ENCODE measurements at places on chromosomes 5 and 9. TPM values are rescaled to one million over a fixed set of nuclear protein-coding genes. Genes with fewer than 3 reads are reported as not detected.

- no peak for DNase-seq
- no peak overlapping the region for H3K27ac ChIP-seq
- H3K4me3 ChIP-seq = no peak overlapping the region
- no peaks in the 10 kb centered on the region for H3K36me3 ChIP-seq
Measured at GRCh38 chr5:4862500-4862899, 277.6 kb upstream of the ADAMTS16 start.

GRCh38 chr9:13975611-13976290 is 338.2 kb downstream of the NFIB start:
- no peak for DNase-seq
- no peaks in the 10 kb centered on the region for H3K27me3 ChIP-seq

GRCh38 chr9:136482046-136482792 is 621 bp downstream of the SEC16A start:
- peaks cover 24% of the 10 kb centered on the region for H3K4me1 ChIP-seq
- H3K27me3 ChIP-seq = no peaks in the 10 kb centered on the region
- H3K4me3 ChIP-seq = peak overlapping the region; percentile 94
- DNase-seq = peak; percentile 50

- no peak overlapping the region for H3K4me3 ChIP-seq
- no peak overlapping the region for H3K27ac ChIP-seq
- H3K27me3 ChIP-seq = no peaks in the 10 kb centered on the region
- H3K4me1 ChIP-seq = peaks cover 8% of the 10 kb centered on the region
Measured at GRCh38 chr5:157100140-157100679, 8.6 kb downstream of the HAVCR2 start.

GRCh38 chr9:72363908-72364678 is 915 bp downstream of the ZFAND5 start:
- peaks cover 12% of the 10 kb centered on the region for H3K36me3 ChIP-seq
- peaks cover 50% of the 10 kb centered on the region for H3K4me1 ChIP-seq
- peak; percentile 64 for DNase-seq

DNA sequence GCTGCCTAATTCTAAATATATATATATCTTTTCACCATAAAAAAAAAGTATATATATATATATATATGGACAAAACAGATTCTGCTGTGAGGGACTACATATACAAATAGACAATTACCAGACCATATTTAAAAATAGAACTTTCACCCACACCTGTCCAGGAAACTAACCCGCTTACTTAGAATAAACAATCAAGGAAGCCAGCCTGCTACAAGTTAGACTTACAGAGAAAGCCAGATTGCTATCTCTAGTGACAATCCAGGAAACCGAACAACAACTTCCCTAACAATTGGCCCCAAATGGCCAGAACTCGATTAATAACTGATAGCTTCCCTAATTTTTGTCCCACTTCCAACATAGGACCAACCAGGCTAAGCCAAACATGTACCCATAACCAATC is 5.9 kb downstream of the GLDC start:
- peaks cover 30% of the 10 kb centered on the region for H3K27me3 ChIP-seq
- no peak overlapping the region for H3K4me3 ChIP-seq

- peak overlapping the region; percentile 56 for H3K27ac ChIP-seq
- H3K36me3 ChIP-seq = no peaks in the 10 kb centered on the region
- no peak for DNase-seq
- no peak overlapping the region for H3K4me3 ChIP-seq
- no peaks in the 10 kb centered on the region for H3K27me3 ChIP-seq
- H3K4me1 ChIP-seq = peaks cover 40% of the 10 kb centered on the region
Measured at GRCh38 chr5:140327589-140327988, 18.8 kb downstream of the HBEGF start.

- no peak for DNase-seq
- peaks cover 18% of the 10 kb centered on the region for H3K4me1 ChIP-seq
- H3K4me3 ChIP-seq = no peak overlapping the region
- H3K27me3 ChIP-seq = no peaks in the 10 kb centered on the region
Measured at GRCh38 chr5:31990081-31990650, 184.0 kb downstream of the GOLPH3 start.

DNA sequence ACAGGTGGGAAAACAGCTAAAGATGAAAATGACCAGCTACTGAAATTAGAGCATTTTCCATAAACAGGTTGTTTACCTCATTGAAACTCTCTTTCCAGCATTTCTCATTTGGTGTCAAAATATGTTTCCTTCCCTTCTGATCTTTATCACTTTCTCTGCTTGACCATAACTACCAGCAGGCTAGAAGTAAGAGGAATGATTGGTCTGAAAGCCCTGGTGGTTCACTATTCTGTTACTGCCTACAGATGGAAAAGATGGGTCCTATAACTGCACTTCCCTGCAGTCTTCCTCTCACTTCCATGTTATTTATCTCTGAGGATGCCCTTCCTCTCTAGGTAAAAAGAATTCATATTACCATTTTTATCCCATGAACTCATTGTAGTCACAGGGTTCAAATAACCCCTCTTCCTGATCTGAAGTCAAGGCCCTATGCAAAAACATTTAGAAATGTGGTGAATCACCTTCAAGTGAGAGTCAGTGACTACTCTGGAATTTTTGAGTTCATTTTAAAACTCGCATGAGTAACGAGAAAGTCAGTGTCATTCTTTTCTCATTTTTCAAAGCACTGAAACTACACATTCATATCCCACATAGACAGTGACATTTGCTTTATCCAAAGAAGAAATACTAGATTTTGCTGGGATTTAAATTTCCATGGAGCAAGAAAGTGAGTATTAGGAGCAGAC is 51.7 kb downstream of the ZNF474 start:
- peaks cover 36% of the 10 kb centered on the region for H3K4me1 ChIP-seq
- DNase-seq = no peak
- H3K4me3 ChIP-seq = no peak overlapping the region

DNA sequence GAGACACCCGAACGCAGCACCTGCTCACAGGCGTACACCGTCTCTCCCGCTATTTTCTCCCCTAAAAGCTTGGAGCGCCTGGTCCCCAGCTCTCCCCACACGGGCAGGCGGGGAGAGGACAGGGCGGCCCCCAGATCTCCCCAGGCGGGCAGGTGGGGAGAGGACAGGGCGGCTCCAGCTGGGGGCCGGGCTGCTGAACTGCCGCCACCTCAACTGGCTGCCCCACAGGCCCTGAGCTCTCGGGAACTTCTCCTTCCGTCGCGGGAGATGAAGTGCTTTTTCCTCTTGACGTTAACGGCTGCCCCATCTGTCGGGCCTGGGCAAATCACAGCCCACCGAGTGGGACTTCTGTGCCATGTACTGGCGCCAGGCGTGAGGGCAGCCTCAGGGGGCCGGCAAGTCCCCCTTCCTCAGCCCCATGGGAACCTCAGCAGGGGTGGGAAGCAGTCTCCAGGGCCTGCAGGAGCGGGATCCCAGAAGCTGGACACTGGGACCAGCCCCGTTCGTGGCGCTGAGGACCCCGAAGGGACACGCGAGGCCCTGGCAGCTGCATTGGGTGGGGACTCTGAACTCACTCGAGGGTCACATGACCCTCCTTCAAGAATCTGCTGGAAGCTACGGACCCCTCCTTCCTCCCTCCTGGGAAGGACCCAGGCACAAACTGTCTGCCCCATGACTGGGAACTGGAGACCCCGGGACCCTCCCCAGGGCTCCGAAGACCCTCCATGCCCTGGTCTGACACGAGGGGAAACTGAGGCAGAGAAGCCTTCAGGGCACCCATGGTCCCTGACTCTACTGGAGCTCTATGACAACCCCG is 5.7 kb upstream of the EGFL7 start:
- H3K4me3 ChIP-seq = no peak overlapping the region
- no peak for DNase-seq
- H3K27ac ChIP-seq = no peak overlapping the region

GRCh38 chr9:114507726-114508125 is 2.5 kb upstream of the WHRN start:
- DNase-seq = no peak
- peaks cover 30% of the 10 kb centered on the region for H3K27me3 ChIP-seq
- H3K27ac ChIP-seq = peak overlapping the region; percentile 44
- no peak overlapping the region for H3K4me3 ChIP-seq
- H3K36me3 ChIP-seq = no peaks in the 10 kb centered on the region

- no peaks in the 10 kb centered on the region for H3K27me3 ChIP-seq
- no peaks in the 10 kb centered on the region for H3K36me3 ChIP-seq
- peaks cover 29% of the 10 kb centered on the region for H3K4me1 ChIP-seq
- no peak overlapping the region for H3K27ac ChIP-seq
- DNase-seq = no peak
Measured at GRCh38 chr5:111138096-111138495, 45.9 kb downstream of the WDR36 start.

DNA sequence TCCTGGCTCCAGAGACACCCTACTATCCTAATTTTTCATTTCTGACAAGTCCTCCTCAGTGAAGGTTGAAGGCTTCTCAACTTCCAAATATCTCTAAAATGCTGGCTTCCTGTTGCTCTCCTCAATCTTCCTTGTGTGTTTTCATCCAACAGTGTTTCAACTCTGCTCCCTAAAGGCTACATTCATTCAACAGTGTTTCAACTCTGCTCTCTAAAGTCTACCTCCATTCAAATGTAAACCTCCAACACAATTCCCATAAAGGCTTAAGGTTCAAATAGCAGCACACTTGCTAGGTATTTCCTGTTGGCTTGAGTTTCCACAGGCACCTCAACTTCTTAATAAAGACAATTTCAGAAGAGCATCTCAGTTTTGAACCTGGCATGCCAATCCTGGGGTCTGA is 164.8 kb downstream of the HINT1 start:
- H3K36me3 ChIP-seq = no peaks in the 10 kb centered on the region
- H3K4me3 ChIP-seq = no peak overlapping the region
- H3K27me3 ChIP-seq = no peaks in the 10 kb centered on the region
- H3K27ac ChIP-seq = no peak overlapping the region
- DNase-seq = no peak

DNA sequence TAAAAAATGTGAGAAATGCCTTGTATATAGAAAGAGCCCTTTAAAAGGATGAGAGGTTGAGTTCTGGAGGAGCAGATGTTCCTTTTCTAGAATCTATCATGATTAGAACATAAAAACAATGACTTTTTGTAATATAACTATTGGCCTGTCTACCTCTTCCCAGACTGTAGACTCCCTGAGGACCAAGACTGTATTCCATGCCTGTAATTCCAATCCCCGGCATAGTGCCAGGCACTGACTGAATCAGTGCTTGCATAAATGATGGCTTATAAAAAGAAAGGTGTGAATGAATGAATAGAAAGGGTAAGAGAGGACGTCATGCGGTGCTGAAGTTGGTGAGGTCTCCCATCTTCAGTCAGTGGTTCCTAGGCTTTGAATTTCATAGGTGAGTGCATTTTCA is 92.6 kb upstream of the GDNF start:
- no peaks in the 10 kb centered on the region for H3K4me1 ChIP-seq
- H3K27me3 ChIP-seq = peaks cover 48% of the 10 kb centered on the region
- H3K27ac ChIP-seq = no peak overlapping the region
- DNase-seq = no peak
- H3K36me3 ChIP-seq = no peaks in the 10 kb centered on the region

DNA sequence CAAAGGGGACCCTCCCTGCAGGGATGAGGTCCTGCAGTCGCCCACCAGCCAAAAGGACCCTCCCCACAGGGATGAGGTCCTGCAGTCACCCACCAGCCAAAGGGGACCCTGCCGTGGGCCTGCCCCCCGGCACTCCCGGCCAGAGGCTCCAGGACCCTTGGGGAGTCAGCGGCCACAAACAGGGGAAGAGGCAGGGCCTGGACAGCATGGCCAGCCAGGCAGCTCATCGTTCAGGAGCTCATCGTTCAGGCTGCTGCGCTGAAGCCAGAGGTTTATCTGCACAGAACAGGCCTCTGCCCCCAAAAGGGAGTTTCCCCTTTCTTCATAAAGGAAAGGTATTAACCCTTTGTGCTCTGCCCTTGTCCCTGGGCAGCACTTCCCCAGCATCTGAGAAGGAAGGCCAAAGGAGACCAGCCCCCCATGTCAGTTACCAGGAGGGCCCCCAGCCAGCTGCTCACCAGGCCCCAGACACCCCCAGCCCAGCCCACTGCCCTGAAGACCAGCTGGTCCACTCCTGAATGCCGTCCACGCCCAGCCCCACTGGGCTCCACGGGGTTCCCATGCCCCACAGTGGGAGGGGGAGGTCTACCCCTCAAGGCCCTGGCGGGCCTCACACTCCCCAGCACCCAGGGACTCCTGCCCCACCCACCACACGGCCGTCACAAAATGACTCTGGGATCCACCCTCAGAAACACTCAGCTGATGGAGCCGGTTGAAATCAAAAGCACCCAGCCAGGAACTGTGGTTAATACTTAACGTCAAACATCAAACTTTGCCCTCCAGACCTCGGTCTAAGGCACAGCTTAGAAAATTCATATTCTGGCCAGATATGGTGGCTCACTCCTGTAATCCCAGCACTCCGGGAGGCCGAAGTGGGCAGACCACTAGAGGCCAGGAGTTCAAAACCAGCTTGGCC is 6.3 kb downstream of the SLC12A7 start:
- H3K4me3 ChIP-seq = no peak overlapping the region
- peaks cover 22% of the 10 kb centered on the region for H3K4me1 ChIP-seq
- no peak overlapping the region for H3K27ac ChIP-seq
- no peaks in the 10 kb centered on the region for H3K27me3 ChIP-seq
- H3K36me3 ChIP-seq = no peaks in the 10 kb centered on the region
- no peak for DNase-seq

Gene SOHLH1
- not detected for total RNA-seq

Gene TLX3
- total RNA-seq = not detected

Gene SLC45A2
- total RNA-seq = 0.45 TPM

Gene FGFR4
- total RNA-seq = 8.0 TPM

Gene LPAR1
- total RNA-seq = 34.3 TPM

Gene PCDHA9
- 4.0 TPM for total RNA-seq

Gene CD14
- total RNA-seq = 0.35 TPM

Gene NUDCD2
- 37.2 TPM for total RNA-seq

Gene EGFLAM
- 6.8 TPM for total RNA-seq

Gene DUSP1
- total RNA-seq = 126 TPM
